ENCODE measurements at places on chromosomes 12 and 14. TPM values are rescaled to one million over a fixed set of nuclear protein-coding genes. Genes with fewer than 3 reads are reported as not detected.

Gene OASL
- 0.16 TPM for total RNA-seq

Gene SRGAP1
- 9.7 TPM for total RNA-seq

Gene RNASE4
- total RNA-seq: 26.7 TPM

Gene SLC17A8
- total RNA-seq: 0.18 TPM

Gene RTL1
- 0.03 TPM for total RNA-seq

Gene PLEKHG7
- total RNA-seq: 0.47 TPM

Gene TGM1
- total RNA-seq: 2.1 TPM

Gene JKAMP
- total RNA-seq: 7.7 TPM

Gene RNASE9
- not detected for total RNA-seq

Gene LRIG3
- total RNA-seq: 28.0 TPM

Gene SSPN
- 4.8 TPM for total RNA-seq

Gene ARMH4
- total RNA-seq: 0.83 TPM

Measured in pancreas (tissue), 10 donors.